Calu3 (cell line): ENCODE measurements at places on chromosomes 5 and 9.

- DNase-seq: no peak
Observed at GRCh38 chr9:79577969-79578723, 6.4 kb downstream of the TLE4 start.

DNA sequence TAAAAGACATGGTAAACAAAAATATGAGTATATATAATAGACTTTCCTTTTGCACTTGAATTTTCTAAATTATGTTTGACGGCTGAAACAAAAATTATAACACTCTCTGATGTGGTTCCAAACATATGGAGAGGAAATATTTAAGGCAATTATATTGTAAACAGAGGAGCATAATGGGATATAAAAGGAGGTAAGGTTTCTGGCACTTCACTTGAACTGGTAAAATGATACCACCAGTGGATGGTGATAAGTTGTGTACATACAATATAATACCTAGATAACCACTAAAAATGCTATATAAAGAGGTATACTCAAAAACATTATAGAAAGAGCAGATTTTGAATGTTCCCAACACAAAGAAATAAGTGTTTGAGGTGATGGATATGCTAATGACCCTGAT lies 192.9 kb upstream of the RAD23B start:
- no peak for DNase-seq

- no peak for DNase-seq
Observed at GRCh38 chr9:90684736-90685135, 42.1 kb upstream of the DIRAS2 start.

GRCh38 chr9:79120533-79120932 lies 451.2 kb upstream of the TLE4 start:
- DNase-seq: no peak

- no peak for DNase-seq
Observed at GRCh38 chr9:93949694-93950449, 5.3 kb downstream of the BARX1 start.

- DNase-seq: peak; percentile 36
Observed at GRCh38 chr5:151896031-151896691, 28.5 kb downstream of the GLRA1 start.

DNA sequence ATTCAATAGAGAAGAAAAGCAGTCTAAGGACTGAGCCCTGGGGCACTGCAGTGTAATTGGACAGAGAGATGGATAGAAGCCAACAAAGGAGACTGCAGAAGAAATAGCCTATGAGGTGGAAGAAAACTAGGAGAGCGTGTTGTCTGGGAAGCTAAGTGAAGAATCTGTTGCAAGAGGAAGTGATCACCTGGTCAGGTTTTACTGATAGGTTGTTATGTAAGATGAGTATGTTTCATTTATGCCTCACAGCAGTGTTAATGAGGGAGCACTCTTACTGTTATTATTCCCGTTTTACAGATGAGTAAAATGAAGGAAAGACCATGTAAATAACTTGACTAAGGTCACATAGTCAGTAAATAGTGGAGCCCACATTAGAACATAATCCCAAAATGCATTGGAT lies 80.0 kb upstream of the GRHPR start:
- DNase-seq: no peak

- DNase-seq: peak; percentile 24
Observed at GRCh38 chr9:110251212-110251611, 5.1 kb downstream of the TXN start.

DNA sequence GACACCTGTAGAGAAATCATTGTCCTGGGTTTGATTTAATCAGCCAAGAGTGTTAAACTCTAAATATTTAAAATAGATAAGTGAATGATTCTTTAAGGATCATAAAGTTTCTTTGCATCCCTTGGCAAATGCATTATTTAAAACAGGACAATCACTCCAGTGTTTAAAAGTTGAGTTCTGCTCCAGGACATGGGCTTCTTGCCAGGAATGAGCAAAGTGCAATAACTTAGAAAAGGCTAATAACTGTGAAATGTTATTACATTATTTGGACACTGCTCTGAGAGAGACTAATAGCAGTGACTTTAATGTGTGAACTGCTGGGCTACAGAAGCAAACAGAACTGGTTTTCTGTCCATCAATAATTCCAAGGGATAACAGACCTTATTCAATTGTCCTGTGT lies 283.3 kb downstream of the GABRB2 start:
- peak; percentile 35 for DNase-seq

- DNase-seq: no peak
Observed at GRCh38 chr5:135012951-135013391, 21.1 kb downstream of the PITX1 start.

- DNase-seq: no peak
Observed at GRCh38 chr9:2043881-2044462, 28.8 kb downstream of the SMARCA2 start.

DNA sequence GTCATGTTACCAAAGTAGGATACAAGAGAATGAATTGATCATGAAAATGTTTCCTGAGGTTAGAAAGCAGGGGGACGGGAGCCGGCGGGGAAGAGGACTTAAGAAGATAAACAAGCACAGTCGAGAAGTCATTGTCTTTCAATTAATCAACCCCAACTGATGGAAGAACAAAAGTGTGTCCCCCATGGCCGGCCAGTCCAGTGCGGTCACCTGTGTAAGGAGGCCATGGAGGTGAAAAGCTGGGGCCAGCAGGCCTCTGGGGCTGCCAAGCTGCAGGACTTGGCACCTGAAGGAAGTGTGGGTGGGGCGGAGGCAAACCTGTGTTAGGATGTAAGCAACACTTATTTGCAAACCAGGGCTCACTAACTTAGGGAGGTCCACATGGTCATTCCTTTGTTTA lies 223.3 kb upstream of the TBCA start:
- DNase-seq: no peak

DNA sequence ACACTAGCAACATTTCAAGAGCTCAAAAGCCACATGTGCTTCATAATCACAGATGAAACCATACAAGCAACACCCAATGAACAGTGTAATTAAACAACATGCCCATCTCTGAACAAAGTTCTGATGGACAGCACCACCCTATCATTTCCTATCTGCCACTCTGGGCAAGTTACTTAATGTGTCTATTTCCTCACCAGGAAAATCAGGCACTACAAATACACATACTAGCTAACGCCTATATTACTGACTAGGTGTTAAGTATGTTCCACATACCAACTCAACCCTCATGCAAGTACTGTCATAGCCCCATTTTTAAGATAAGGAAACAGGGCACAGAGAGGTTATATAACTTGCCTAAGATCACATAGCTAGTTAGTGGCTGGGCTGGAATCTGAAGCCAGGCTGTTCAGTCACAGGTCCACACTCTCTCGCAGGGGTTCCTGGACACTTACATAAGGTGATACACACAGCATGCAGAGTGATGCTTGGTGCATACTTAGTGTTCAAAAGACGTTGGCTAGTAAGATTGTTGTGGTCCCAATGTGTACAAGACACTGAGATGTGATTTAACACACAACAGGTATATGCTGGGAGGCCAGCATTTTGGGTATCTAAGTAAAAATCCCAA lies 24.2 kb downstream of the CORO2A start:
- DNase-seq: no peak

- no peak for DNase-seq
Observed at GRCh38 chr5:131210151-131210510, 39.4 kb downstream of the LYRM7 start.

- no peak for DNase-seq
Observed at GRCh38 chr9:135372501-135373008, 107.0 kb upstream of the PPP1R26 start.

DNA sequence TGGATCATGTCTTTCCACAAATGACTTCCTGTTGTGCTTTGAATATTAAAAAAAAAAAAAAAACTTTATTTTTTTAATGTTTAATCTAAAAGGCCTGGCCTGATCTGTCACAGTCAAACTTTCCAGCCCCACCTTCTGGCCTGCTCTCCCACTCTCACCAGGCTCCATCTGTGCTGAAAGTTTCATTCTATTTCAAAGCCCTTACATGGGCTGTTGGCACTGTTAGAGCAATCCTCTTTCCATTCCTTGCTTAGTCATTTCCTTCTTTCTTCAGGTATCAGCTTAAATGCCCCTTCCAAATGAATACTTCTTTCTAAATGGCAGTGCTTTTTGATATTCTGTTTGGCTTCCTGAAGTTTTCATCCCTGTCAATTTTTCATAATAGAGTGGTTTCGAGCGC lies 1104.8 kb upstream of the C9orf72 start:
- DNase-seq: no peak

- DNase-seq: no peak
Observed at GRCh38 chr5:127260686-127261085, 29.9 kb upstream of the MEGF10 start.

DNA sequence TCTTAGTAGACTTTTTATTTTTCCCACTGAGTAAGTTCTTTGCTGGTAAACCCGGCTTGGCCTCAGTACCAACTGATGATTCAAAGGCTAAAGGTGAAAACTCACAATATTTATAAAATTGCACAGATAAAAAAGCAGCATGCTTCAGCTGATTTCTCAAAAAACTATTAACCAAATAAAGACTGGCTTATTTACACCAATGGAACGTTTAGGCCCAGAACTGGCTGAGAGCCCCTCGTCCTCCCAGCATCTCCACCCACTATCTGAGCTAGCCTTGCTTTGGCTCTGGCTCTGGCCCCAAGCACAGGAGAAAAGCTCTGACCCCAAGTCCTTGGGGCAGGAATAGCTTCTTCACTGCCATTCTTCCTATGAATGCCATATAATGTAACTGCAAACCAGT lies 68.5 kb downstream of the SPTLC1 start:
- DNase-seq: no peak

DNA sequence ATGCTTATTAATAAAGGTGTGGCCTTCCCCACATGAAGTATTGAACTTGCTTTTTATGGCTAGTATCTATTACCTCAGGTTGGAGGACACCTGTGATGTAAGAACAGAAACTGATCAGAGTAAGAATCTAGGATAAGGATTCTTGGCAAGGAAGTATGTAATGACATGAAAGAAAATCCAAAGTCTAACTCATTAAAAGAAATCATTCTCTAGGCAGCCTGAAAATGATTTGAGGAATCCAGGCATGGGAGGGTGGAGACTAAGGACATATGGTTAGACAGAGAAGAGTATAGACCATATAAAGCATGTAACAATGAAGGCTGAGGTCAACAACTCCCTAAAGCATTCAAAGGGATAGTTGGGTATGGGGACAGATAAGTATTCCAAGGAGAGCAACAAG lies 32.9 kb downstream of the PFDN1 start:
- no peak for DNase-seq

DNA sequence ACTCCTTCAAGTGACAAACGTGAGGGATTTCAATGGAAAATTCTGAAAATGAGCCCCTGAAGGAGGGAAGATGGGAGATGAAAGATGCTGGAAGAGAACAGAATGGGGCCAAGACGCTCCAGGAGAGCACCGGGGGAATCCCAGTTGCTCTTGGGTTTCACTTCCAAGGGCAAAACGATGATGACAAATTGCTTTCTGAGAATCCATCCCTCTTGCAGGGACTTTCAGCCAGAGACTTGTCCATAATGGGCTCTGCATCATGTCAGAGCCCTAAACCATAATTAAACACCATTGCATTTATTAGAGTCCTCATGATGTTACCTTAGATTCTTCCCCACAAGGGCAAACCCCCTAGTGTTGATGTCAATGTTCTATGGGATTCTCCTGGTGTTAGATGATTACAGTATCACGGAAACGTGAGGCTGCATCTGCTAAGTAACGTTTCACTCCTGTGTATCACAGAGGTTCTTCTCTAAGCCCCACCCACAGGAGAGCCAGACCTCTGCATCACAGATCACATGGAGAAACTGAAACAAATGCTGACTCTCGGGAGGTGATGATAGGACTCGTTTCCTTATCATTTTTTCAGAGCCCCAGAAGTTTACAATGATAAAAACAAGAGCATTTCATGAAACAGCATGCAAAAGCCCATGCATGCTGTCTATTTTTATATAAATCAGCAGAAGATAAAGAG lies 114.4 kb downstream of the TENT4A start:
- no peak for DNase-seq

- DNase-seq: peak; percentile 60
Observed at GRCh38 chr5:128736553-128736952, 198.5 kb upstream of the FBN2 start.
